ENCODE measurements at places on chromosomes 2 and 18.

- no peak for DNase-seq
Observed at GRCh38 chr2:213524164-213524563, 239.9 kb downstream of the SPAG16 start.

DNA sequence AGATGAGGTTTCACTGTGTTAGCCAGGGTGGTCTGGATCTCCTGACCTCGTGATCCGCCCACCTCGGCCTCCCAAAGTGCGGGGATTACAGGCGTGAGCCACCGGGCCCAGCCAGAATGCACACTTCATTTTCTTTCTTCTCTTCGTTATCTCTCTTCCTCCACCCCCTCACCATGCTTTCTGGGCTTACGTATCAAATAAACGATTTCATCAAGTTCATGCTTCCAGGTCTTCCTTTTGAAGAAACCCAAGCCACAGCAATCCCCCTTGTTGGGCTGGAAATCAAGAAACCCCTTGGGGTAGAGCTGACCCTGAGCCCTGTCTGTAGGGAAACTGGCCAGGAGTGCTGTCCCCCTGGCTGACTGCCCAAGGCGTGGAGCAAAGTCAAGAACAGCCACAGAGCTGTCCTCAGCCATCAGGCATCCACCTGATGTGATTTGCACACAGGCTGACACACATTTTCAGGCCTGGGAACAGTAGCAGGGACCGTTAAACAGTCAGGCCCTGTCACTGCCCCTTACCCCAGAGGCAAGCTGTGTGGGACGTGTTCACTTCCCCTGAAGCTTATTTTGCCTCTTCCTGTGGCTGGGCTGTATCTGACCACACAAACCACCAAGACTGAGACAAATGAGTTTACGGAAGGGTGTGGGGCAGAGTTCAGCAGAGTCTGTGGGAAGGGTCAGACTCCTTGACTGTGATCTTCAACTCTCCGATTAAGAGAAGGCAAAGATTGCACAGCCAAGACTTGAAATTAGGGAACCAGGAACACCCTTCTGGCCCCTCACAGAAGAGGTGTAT, 15.1 kb upstream of the NMUR1 start:
- DNase-seq: no peak

GRCh38 chr2:75200140-75201096, 1.1 kb upstream of the TACR1 start:
- peak; percentile 45 for DNase-seq

DNA sequence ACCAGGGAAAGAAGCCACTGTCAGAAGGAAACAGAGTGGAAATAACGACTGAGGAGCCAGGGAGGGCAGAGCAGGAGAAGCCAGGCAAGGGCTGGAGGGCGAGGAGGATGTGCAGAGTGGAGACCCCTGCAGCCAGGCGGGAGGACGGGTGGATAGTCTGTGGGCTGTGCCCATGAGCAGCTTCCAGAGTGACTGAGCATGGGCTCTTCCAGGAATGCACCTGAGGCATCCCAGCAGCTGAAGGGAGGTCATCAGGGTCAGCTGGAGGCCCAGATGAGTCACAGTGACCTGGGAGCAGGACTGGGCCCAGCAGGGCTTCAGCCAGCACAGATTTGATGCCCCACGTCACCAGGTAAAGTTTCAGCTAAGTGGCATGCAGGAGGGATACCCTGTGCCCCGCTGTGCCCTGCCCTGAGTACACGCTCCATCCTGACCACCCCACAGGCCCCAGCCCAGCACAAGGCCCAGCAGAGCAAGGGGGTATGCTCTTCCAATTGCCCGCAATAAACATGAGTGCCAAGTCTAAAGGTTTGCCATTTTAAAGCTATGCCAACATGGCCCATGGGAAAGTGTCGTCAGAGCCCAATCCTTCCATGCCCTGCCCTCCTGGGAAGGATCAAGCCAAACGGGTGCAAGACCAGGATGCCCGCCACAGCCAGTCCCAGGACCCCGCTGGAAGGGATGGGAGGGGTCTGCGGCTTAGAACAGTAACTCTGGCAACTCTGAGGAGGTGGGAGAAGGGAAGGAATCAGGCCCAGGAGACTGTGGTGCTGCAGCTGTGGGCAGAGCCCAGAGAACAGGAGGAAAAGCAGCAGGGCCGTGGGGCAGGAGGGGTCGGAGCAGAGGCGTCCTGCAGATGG, 85.7 kb downstream of the SEPTIN10 start:
- no peak for DNase-seq

- no peak for DNase-seq
Observed at GRCh38 chr2:161571051-161571429, 53.2 kb upstream of the SLC4A10 start.

DNA sequence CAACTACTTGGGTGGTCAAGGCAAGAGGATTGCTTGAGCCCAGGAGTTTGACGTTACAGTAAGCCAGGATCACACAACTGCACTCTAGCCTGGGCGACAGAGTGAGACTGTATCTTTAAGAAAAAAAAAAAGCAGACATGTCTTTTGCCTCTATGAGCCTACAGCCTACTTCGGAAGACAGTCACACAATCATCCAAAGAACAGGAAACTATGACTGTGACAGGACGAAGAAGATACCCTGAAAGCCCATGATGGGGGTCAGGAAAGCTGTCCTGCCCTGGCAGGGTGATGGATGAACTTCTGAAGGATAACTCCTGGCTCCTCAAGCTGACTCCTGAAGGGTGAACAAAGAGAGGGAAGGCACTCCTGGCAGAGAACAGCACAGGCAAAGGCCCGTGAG, 251.7 kb upstream of the SIX2 start:
- no peak for DNase-seq

- peak; percentile 67 for DNase-seq
Observed at GRCh38 chr2:71223767-71224333, 3.1 kb downstream of the PAIP2B start.

DNA sequence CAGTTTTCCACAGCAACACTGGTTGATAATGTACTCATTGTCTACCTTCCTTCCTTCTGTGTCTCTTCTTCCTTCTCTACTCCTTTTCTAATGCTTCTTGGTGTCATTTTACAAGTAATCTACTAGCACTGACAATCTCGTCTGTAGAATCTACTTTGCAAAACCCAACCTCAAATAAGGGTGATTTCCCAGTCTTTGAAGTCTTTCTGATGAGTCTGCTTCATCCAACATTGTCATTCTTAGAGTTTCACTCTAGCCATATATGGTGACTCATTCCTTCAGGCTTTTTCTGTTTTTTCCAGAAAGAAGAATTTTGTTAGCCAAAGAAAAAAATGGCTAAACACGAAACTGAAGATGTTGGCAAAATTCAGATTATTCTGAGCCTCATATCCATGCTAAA, 288.7 kb downstream of the MBD2 start:
- no peak for DNase-seq

DNA sequence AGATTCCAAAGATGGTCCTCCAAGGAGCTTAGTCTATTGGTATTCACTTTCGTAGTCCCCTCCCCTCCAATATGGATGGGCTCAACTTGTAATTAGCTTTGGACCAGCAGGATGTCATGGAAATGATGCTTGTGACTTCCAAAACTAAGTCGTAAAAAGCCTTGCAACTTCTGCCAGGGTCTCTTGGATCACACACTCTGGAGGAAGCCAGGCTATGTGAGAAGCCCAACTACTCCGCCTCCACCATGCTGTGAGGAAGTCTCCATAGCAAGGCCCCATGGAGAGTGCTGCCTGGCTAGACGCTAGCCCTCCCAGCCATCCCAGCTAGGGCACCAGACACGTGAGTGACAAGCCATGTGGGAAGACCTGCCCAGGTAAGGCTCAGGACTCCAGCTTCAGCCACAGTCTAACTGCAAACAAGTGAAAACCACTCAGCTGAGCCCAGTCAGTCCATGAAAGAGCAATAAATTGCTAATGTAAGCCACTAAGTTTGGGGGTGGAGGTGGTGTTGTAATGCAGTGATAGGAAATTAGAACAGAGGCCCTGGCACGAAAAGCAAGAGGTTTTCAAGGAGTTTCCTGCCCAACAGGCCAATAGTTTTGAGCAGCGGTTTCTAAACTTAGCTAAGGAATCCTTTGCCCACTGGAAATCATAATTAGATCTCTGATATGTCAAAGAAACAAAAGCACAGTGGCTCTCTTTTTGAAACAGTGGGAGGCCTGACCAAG, 77.5 kb upstream of the GLI2 start:
- no peak for DNase-seq

DNA sequence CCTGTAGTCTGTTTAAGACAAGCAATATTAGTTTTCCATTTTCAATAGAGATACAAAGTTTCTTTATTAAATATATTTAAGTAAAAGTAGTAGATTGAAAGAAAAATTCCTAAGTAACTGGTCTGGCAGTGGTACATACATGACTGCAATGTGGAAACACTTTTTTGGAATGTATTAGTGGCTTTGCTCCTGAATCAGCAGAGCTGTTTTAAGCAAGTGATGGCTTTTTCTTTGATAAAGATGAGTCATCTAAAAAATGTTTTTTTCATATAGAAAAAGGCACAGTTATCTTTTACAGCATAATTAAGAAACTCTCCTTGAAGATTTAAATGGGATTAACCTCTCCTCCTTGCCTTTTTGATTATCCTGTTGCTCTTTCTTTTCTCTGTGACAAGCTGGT, 34.9 kb downstream of the KDM3A start:
- DNase-seq: no peak

GRCh38 chr18:70387027-70387426, 98.2 kb downstream of the SOCS6 start:
- no peak for DNase-seq

DNA sequence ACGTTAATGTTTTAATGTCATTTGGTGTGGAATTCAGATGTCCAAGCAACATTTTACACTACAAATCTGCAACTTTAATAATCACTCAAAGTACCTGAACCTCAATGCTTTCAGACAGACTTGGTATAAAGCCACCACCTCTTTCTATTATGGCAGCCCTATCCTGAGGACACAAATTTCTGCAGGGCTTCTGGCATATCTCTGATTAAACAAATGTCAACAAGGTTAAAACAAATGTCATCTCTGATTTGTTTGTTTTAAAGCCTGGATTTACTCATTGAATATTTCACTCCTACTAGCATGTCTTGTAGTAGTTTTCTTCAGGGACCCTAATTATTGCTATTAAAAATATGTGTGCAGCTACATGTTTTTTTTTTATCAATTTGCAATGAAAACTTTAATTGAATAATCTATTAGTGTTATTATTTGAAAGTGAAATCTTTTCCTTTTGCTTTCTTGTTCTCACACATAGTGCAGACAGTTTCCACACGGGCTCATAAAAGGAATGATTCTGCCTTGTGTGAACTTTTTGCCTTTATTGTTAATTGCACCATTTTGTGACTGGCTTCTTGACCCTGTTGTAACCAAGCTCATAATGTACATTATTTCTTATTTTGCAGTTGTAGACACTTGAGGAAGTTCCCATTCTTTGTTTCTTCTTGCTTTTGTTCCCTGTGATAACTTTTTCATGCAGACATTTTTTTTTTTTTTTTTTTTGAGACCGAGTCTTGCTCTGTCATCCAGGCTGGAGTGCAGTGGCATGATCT, 30.1 kb downstream of the IL37 start:
- no peak for DNase-seq

GRCh38 chr2:53584986-53585385, 182.6 kb upstream of the CHAC2 start:
- DNase-seq: no peak

DNA sequence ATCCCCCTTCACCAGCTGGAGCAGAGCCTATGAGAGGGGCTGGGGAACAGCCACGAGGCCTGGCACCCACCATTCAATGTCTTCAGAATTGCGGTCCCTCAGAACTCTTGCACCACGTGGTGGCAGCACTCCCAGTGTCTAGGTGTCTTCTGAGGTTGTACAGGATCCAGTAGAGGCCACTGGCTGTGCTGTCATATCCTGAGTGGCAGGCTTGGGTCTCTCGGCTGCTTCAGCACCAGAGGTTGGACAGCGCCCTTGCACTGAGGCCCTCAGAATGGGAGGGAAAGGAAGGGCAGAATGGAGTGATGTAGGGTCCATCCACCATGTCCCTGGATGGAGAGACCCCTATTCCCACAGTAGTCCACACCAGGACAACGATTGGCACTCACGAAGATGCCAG, 112.0 kb upstream of the TEKT4 start:
- no peak for DNase-seq

DNA sequence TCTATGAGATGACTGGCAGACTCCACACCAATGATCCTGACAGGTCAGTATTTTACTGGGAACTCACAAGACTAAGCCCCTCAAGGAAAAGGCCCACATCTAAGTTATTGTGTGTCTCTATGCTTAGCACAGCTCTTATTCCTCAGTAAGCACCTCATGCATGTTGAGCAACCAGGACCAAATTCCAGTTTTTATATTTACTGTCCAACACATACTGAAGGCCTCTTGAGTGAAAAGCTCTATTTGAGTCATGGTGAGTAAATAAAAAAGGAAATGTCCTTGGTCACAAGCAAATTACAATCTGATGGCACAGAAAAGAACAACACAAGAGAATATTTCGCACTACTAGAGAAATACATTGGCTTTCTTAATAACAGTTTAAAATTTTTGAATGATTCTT, 87.9 kb upstream of the ETAA1 start:
- no peak for DNase-seq

DNA sequence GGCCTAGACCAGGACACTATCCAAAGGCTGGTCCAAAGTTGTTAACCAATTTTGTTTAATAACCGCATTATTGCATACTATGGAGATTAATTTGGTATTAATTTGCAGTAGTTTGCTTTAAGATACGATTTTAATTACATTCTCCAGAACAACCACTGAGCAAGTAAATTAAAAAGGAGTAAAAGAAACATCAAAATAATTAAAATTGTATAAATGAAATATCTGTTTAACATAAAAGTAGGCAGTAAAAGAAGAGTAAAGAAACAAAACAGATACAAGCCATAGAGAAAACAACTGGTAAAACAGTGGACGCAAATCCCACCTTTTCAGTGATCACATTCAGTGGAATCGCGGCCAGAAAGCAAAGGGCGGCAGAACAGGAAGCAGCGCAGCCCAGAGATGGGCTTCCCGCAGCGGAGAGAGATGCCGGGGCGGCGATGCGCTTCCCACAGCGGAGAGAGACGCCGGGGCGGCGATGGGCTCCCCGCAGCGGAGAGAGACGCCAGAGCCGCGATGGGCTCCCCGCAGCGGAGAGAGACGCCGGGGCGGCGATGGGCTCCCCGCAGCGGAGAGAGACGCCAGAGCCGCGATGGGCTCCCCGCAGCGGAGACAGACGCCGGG, 176.8 kb downstream of the RTP5 start:
- DNase-seq: no peak

GRCh38 chr18:68017385-68017784, 500.9 kb upstream of the DSEL start:
- no peak for DNase-seq

Measured in NCI-H146 (cell line).